Activated T-helper 1 cell treated with Interleukin-2 at 50 U/mL for 16 hours (primary cell): ENCODE measurements at places on chromosomes 3 and 15.

- DNase-seq: no peak
These were observed 69.6 kb upstream of the PPIB start for GRCh38 chr15:64232400-64232799.

GRCh38 chr3:186108106-186108940, 566 bp downstream of the ETV5 start:
- no peak for DNase-seq

DNA sequence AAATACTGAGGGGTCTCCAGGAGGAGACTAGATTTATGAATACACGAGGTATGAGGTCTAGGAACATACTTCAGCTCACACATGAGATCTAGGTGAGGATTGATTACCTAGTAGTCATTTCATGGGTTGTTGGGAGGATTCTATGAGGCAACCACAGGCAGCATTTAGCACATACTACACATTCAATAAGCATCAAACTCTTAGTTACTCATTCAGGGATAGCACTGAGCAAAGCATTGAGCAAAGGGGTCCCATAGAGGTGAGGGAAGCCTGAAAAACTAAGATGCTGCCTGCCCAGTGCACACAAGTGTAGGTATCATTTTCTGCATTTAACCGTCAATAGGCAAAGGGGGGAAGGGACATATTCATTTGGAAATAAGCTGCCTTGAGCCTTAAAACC, 4.5 kb downstream of the CCR5 start:
- DNase-seq: no peak

DNA sequence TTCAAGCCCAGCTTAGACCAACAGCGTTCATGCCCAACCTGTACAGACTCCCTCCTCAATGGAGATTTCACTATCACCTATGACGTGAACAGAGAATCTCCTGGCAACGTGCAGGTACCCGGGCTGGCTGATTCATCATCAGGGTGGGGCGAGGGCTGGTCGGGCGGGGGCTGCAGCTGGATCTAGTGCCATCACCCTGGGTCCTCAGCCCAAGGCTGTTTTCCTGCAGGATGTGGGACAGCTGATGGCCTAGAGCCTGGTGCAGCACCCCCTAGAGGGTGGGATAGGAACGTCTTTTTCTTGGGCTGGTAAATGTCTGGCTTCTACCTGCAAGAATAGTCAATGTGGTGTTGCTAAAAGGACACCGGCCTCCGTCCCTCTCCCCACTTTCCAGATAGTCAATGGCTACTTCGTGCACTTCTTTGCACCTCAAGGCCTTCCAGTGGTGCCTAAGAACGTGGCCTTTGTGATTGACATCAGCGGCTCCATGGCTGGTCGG, 4.4 kb downstream of the ITIH3 start:
- no peak for DNase-seq

DNA sequence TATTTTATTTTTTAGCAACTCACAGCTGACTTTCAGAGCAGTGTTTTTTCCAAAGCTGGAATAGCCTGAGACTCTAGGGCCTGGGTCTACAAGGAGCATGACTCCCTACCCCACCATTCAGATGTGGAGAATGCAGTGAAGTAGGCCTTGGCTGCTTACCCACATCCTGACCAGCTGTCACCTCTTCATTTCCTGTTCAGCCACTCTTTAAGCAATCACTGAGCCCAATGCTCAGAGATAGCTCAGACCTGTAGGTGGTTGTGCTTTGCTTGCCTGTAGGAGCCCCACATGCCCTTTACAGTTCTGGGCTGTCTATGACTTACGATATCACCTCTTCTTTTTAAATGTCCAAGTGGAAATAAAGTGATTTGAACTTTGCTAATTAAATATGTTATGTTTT, 148.1 kb downstream of the NEK11 start:
- no peak for DNase-seq

GRCh38 chr3:183328823-183329222, 75.8 kb downstream of the B3GNT5 start:
- DNase-seq: no peak

- DNase-seq: no peak
These were observed 116.5 kb downstream of the ANO10 start for GRCh38 chr3:43505351-43505750.

GRCh38 chr3:8571256-8571655, 69.6 kb downstream of the LMCD1 start:
- DNase-seq: no peak

DNA sequence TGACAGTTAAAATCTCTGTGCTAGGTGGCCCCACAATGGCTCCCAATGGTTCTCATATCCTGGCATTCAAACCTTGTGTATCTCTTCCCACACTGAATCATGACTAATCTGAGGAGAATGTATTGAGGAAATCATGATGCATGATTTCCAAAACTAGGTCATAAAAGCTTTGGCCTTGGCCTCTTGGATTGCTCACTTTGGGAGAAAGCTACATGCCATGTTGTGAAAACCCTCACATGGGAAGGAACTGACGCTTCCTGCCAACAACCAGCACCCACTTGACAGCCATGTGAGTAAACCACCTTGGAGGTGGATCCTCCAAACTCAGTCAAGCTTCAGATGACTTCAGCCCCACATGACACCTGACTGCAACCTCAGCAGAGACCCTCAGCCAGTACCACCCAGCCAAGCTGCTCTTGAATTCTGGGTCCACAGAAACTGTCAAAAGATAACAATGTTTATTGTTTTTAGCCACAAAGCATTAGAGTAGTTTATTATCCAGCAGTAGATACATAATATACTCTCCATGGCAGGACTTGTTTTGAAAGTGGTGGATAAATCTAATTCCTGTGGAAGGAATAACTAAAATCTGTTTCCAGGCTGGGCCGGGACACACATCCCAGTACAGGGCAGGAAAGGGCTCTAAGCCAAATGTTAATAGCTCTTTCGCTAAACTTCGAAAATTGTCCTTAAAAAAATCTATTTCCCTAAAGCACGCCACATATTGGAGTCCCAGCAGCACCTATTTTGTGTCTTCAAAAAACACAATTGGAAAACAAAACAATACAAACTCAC, 1.0 kb upstream of the ZNF620 start:
- DNase-seq: no peak

GRCh38 chr15:90743407-90743806, 26.3 kb downstream of the BLM start:
- no peak for DNase-seq

DNA sequence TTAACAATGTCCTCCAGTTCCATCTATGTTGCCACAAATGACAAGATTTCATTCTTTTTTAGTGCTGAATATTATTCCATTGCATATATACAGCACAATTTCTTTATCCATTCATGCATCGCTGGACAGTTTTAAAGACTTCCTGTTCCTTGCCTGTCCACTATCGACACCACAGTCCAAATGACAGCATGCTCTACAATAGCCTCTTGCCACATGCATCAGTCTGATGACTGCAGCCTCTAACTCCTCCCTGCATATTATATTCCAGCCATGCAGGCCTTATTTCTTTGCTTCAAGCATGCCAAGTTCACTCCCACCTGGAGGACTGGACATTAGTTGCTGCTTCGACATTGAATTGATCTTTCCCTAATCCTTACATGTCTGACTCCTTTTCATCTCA, 306.2 kb downstream of the FOXP1 start:
- DNase-seq: no peak

GRCh38 chr3:46926871-46927717, 49.5 kb downstream of the CCDC12 start:
- no peak for DNase-seq

GRCh38 chr15:83115410-83115809, 8.0 kb downstream of the TM6SF1 start:
- DNase-seq: no peak

GRCh38 chr3:178002113-178002512, 534.1 kb upstream of the KCNMB2 start:
- no peak for DNase-seq

DNA sequence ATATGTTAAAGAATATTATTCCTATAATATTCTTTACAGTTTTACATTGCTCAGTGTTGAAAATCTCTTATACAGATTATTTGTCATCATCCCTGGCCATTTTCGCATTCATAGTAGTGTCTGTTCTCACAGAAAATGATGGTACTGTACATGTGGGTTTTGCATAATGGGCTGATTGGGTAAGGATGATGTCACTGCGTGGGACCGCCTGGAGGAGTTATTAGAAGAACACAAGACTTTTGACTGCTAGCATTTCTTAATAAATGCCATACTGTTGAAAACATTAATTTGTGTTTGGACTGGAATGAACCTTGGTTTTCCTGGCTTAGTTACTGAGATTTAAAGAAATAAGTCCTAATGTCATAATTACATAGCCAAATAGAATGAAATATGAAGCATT, 20.3 kb downstream of the LRCH3 start:
- no peak for DNase-seq

- no peak for DNase-seq
These were observed 596.3 kb downstream of the TAFA4 start for GRCh38 chr3:68336042-68336441.

GRCh38 chr3:156421534-156421933, 133.4 kb downstream of the SSR3 start:
- DNase-seq: no peak

GRCh38 chr3:189138901-189139610, 32.7 kb upstream of the TPRG1 start:
- DNase-seq: no peak

GRCh38 chr3:16607718-16608117, 2.5 kb upstream of the DAZL start:
- no peak for DNase-seq

DNA sequence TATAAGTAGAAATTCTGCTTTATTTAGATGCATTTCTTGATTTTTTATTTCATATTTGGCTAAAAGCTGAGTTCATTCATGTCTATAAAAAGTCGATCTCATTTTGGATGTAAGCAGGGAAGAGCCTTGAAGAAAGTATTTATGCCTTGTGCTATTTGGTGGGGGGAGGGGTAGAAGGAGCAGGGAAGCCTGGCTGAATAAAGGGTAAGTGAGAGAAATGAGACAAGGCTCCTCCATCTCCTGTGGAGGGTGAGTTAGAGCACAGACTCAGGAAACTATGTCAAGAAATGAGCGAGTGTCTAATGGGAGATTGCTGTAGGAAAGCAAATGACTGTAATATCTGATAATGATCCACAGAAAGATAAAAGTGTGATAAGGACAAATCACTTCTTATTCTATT, 121.8 kb upstream of the ATP11B start:
- DNase-seq: no peak

GRCh38 chr3:32888739-32889138, 62.7 kb upstream of the CCR4 start:
- no peak for DNase-seq

DNA sequence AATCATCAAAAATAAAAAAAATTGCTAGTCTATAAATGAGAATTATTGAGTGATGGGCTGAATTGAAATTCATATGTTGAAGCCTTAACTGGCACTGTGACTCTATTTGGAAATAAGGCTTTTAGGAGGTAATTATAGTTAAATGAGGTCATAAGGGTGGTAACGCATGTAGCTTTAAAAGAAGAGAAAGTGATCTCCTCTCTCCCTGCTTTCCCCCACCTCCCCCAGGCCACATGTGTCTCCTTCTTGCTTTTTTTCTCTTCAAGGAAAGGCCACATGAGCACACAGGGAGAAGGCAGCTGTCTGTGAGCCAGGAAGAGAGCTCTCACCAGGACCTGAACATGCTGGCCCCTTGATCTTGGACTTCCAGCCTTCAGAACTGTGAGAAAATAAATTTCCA, 48.2 kb upstream of the ARPP19 start:
- no peak for DNase-seq

DNA sequence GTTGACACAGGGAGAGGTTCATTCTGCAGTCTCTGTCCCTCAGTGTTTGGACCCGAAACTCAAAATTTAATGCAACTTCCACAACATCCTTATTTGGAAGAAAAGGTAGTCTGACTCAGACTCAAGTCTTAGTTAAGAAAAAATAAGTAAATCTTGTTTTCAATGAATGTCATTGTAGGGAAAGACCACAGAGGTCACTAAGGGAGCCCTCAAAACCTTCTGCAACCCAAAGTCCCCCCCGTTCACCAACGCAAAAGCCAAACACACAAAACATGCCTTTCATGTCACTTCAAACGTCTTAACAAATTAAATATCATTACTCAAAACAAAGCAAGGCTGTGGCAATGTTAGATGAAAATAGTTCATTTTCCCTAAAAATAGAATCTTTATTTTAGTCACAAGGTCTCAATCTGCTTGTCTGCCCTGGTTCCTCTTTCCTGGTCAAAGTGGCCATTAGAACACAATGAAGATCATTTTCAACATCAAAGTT, 20.9 kb upstream of the SSUH2 start:
- no peak for DNase-seq

DNA sequence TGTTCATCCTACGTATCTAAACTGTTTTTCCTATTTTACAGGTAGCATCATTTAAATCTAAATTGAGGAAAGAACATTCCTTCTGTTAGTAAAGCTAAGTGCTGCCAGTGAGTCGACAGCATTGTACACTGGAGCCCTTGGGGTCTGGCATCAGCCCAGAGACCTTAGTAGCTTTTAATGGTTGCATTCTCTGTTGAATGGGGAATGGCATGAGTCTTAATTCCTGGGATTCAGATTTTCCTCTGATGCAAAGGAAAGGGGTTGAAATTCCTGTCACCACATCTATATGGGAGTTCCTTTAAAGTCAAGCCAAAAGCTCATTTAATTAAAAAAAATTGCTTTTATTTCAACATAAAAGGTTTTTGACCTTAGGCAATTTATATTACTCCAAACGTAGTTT, 148.4 kb upstream of the GBE1 start:
- no peak for DNase-seq
